D721Med (cell line): ENCODE measurements at places on chromosomes 6 and 20.

- DNase-seq = no peak
Observed at GRCh38 chr6:52573295-52573694, 3.6 kb downstream of the TRAM2 start.

GRCh38 chr6:142671791-142672190 is 273.2 kb downstream of the HIVEP2 start:
- DNase-seq = no peak

- no peak for DNase-seq
Observed at GRCh38 chr20:20002101-20002998, 14.8 kb upstream of the NAA20 start.

DNA sequence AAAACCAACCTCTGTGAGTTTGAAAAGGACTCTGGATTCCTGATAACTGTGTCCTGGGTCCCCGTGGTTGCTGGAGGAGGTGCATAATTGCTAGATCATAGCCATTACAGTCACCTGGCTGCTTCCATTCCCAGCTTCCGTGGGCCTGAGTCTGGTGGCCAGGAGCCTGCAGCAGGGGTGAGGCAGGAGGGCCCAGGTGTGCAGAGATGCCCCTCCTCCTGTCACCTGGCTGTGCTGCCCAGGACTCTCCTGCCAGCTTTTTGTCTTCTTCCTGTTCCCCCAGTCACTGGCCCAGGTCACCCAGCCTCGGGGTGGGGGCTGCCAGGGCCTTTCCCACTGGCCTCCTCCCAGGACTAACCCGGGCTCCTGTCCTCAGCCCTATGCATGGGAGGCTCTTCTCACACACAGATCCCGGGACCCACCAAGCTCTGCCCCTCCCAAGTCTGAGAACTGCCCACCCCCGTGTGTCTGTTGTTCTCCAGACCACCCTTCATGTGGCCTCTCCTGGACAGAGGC is 30.0 kb downstream of the RAET1L start:
- no peak for DNase-seq

GRCh38 chr6:24686946-24687345 is 20.1 kb downstream of the ACOT13 start:
- no peak for DNase-seq

GRCh38 chr6:65117817-65118409 is 589.1 kb downstream of the EYS start:
- no peak for DNase-seq

DNA sequence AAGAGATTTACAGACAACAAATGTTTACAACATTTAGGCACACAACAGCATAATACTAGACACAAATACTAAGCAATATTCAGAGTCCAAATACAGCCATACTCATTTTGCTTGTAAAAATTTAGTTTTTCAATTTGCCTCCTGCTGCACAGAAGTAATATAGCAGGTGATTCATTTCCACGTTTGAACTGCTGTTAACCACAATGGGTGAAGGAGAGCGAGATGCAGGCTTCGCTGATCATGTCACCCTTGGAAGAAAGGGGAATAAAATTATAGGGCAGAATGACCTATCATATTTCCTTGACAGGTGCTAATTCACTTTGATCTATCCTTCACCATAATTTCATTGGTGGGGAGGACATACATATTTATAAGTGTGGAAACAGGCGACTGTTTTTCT is 643.8 kb upstream of the AGPAT4 start:
- no peak for DNase-seq

DNA sequence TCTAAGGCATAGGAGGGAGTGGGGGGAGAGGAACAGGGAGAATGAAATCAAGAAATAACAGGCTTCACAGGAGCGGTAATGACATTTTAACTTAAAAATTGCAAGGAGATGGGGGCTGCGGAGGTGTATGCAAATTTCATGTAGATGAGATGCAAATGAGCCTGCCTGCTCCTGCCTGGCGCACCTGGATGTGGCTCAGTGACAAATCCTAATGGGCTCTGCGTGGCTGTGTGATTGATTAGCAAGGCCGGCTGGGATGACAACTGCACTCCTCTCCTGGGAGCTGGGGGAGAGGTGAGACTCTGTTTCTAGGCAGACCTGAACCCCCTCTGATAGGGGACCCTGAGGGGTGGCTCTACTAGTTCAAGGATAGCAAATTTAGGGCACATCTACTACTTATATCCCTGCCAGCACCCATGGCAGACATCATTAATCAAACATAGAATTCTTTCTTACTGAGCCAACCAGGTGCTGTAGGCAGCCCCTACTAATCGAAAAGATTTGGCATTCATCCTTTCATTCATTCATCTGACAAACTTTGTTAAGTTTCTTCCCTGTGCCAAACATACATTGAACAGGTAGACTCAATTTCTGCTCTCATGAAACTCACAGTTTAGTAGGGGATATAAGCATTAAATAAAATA is 38.4 kb upstream of the TGM2 start:
- DNase-seq = no peak

DNA sequence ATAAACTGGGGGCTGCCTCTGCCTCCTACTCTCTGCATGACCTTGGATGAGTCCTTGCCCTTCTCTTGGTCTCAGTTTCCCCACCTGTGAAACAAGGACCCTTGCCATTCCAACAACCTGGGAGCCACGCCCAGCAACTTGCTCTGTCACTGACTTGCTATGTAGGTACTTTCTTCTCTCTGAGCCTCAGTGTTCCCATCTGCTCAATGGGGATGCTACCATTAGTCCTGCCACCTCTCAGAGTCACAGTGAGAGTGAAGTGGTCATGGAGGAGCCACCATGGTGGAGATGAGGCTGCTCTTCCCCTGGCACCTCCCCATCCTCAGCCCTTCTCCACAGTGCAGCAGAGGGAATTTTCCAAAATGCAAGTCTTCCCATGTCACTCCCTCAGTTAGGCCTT is 70.6 kb downstream of the CDH22 start:
- no peak for DNase-seq

DNA sequence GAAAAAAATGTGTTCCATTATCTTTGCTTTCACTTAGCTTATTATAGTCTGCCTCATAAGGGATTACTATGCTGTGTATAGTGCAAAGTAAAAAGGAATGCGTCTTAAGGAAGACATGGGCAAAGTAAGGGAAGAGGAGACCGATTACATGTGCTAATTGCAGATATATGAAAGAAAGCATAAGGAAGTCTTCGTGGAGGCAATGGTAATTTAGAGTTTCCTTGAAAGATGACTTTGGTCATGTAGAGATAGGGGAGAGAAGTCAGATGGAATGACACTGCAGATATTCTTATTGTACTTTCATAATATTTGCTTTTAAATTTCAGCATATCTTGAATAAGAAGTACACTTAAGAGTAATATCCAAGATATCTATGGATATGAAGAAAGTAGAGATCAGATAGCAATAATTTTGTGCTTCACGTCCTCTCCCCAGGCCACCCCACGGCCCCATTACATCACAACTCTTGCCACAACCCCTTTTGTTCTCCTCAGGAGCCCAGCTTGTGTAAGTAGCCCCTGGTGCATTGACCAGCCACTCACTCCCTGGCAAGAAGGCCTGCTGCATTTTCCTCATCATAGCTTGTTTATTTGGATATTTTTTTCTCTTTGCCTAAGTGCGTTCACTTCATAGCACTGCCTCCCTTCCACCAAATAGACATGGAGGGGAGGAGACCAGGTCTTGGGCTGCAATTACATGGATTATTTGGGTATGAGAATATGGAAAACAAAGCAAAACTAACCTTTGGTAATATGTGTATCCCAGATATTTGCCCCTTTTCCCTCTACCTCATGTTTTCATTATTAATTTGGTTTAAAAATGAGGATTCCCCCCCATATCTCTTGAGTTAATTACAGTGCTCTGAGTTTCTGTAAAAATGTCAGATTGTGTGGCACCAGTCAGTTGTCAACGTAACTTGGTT is 30.7 kb upstream of the COL10A1 start:
- DNase-seq = no peak

GRCh38 chr6:111894951-111895350 is 21.7 kb upstream of the FYN start:
- no peak for DNase-seq

GRCh38 chr20:32567384-32568178 is 17.6 kb downstream of the NOL4L start:
- no peak for DNase-seq

- DNase-seq = no peak
Observed at GRCh38 chr6:139568956-139569538, 194.6 kb upstream of the CITED2 start.

DNA sequence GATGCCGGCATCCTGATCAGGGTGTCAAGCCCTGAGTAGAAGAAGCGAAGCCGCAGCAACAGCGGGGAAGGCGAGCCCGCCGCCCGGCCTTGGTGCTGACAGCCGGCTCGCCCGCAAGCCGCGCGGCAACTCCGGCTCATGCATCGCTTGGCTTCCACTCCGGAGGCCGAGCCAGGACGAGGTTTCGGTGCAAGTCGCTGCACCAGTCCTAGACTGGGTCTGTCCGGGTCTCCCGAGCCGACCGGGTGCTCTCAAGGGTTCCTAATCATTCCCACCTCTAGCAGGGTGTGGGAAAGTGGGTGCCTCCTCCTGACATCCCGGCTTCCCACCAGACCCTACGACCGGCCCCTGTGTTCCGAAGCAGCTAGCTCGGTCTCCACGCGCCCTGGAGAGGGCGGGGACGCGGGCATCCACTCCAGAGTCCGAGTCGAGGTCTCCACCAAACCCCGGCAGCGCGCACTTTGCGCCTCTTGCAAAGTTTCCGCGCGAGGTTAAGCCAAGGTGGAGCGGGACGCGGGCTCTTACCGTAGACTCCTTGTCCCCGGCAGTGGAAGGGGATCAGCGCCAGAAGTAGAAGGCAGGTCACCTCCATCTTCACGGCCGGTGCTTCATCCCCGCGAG is 1.4 kb downstream of the MDGA1 start:
- DNase-seq = no peak

DNA sequence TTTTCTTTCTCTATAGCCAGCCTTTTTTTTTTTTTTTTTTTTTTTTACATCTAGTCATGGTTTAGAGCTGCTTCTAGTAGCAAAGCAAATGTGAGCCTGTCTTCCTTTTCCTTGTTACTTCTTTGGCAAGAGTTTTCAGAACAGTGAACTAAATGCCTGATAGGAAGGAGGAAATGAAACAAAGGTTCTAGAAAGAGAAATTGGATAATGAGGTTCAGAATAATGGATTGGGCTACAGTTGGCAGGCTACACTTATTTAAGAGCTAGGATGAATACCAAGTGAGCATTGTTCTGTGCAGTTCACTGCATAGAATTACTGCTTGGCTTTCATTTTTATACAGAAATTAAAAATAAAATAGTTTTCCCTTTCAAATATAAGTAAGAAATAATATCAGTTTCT is 78.6 kb downstream of the HIVEP1 start:
- DNase-seq = no peak

GRCh38 chr20:33111306-33111705 is 31.9 kb downstream of the BPIFB4 start:
- no peak for DNase-seq
